ENCODE measurements at places on chromosomes 13 and 19.

- no peak for DNase-seq
Observed at GRCh38 chr19:47503826-47504150, 11.1 kb downstream of the NAPA start.

DNA sequence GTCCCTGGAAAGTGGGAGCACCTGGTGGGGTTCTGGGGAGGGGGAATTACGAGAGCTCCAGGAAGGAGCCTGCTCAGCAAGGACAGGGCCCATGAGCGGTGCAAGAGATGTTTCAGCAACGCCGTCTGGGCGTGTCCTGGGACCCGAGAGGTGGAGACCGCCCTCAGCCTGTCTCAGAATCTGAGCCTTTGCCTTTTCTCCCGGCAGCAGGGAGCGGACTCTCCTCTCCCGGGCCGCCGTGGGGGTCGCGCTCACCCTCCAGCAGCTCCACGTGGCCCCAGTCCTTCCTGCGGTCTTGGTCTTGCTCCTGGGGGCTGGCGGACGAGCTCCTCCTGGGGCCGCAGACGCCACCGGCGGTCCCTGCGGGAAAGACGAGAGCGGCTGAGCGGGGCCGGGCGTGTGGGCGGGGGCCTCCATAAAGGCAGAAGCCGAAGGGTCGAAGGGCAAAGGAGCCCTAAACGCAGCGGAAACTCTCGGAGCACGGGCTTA, 714 bp downstream of the POLRMT start:
- no peak for DNase-seq

DNA sequence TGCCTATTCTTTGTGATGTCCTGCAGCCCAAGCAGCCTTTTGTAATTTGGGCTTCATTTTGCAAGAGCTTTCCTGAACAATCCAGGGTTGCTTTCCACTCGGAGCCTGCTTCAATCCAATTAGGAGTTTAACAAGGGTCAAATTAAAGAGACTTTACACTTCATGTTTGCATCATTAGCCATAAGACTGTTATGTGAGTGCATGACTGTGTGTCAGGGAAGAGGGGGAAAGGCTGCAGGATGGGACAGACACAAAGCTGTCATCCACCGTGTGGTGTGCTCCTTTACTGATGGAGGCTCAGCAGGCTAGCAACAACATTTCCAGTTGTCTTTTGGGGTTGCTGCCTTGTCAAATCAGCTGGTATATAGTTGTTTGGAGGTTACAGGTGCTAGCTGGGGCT, 23.7 kb upstream of the MAB21L1 start:
- DNase-seq, result no peak

- no peak for DNase-seq
Observed at GRCh38 chr19:39870171-39870971, 24.2 kb upstream of the FBL start.

DNA sequence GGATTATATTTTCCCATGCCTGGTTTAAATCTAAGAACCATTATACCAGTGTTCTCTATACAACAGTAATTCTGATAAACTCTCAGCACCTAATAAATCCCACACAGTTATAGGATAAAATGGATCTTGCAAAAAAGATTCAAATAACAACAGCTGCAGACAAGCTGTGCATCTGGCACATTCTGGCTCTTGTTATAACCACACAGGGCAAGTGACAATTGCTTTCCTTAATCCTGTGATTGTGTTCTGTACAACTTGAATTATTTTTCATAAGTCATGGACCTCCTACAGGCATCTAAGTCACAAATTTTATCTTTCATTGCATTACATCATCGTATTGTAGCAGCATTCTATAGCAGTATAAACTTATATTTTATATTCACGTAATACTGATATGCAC, 948.3 kb downstream of the SLITRK1 start:
- no peak for DNase-seq

GRCh38 chr19:2455851-2456570, 748 bp downstream of the LMNB2 start:
- no peak for DNase-seq

Measured in hypothalamus (tissue), 51 donors.